ENCODE measurements at places on chromosomes 12 and 14. TPM values are rescaled to one million over a fixed set of nuclear protein-coding genes. Genes with fewer than 3 reads are reported as not detected.

GRCh38 chr12:39441189-39441962, 1.5 kb downstream of the KIF21A start:
- no peak for DNase-seq

DNA sequence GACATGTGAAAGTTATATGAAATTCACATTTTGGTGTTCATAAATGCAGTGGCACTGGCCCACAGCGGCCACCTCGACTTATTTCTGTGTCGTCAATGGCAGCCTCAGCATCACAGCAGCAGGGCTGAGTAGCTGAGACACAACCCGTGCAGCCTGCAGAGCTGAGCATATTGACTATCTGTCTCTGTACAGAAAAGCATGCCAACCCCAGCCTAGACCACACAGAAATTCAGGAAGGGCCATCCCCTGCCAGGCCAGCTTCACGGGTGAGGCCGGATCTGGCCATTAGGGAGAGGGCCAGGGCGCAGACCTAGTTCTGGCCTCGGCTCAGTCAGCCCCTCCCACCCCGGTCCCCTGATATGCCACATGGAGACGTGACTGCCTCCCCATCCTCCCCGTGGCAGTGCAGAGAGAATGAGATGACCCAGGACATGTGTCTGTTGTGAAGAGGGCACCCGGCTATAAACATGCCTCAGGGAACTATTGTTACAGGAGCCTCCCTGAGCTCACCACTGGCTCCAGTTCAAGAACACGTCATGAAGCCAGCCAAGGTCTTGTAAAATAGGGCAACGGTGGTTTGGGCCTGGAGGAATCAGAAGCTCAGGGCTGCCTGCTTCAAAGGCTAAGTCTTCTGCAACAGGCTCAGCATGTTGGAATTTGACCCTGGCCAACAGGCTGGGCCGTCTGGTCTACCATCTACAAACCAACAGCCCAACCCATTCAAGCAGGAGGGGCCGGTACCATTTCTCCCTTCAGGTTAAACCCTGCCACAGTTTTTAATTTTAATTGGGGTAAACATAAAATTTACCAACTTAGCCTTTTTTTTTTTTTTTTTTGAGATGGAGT, 25.5 kb downstream of the SCARB1 start:
- no peak for DNase-seq

FAM181A gene
- not detected for polyA plus RNA-seq

DNA sequence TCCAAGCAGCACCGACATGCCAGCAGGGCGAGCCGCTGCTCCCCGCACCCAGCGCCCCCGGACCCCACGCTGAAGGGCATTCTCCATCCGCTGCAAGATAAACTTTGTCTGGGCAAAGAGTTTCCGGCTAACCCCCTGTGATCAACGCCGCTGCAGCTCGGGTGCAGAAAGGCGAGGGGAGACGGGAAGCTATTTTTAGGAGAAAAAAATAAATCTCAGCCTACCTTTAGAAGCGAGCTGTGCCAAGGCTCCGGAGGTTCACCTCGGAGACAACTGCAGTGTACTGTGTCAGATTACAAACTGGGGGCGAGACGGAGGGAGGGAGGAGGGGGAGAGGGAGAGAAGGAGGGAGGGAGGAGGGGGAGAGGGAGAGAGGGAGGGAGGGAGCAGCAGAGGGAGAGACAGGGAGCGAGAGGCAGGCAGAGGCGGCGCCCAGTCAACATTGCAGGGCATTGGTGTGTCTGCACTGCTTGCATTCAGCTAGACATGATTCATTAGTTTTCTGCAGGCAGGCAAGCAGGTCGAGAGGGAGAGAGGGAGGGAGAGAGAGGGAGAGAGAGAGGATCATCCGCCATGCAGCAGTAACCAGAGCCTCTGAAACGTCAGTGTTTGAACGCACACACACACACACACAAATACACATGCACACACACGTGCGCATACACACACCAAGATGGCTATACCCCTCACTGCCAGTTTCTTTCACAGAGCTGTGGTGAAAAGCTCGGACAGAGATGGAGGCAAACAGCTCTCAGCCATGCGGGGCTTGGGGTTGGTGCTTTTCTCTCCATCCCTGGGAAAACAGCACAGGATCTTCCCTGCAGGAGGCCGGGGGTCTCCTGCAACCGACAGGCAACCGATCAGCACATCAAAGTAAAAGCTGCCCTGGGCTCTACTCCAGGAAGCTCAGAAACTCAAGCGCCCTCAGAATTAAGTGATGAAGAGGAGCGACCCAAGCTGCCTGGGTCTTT, at the start of gene RIMBP2:
TSS of gene RIMBP2 (minus strand) at position 302 of the 971 bp plus-strand sequence. CDS start 237,286 bp downstream, outside the sequence.
- DNase-seq = no peak

GRCh38 chr14:22845821-22846625, 9.6 kb downstream of the MMP14 start:
- DNase-seq = no peak

GRCh38 chr12:110050927-110051326, 2.6 kb upstream of the C12orf76 start:
- no peak for DNase-seq

AKAP6 gene
- polyA plus RNA-seq = 64.6 TPM

DNA sequence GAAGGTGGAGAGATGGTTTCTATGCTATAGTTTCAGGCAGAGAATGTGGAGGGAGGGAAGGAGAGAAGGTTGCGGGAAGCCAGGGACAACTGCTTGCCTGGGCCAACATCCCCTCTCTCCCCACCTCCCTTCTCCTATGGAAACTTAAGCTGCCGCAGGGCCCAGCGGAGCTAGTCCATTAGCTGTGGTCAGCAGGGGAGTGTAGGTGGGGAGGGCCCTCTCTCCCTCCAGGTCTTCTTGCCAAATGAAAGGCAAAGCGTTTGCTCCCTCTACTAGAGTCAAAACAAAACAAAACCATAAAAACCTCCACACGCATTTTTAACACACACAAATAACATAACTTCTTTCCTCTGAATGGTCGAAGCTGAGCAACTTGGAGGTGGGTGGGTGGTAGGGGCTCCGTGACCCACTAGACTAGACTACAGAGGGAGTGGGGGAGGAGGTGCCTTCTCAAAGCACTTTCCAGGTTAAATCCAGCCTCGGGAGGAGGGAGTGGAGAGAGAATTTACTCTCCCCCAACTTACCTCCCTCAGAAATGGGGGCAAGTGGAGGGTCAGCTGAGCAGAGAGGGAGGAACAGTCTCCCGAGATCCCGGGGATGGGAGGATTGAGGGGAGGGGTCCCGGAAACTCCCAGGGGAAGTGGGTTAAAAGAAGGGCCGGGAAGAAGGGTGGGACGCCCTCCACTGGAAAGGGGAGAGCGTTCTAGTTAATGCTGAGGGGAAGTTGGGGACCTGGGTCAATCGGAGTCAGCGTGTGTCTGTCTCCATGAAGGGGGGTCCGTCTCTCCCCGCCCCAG, 4.6 kb upstream of the CACNB3 start:
- DNase-seq = no peak

DNA sequence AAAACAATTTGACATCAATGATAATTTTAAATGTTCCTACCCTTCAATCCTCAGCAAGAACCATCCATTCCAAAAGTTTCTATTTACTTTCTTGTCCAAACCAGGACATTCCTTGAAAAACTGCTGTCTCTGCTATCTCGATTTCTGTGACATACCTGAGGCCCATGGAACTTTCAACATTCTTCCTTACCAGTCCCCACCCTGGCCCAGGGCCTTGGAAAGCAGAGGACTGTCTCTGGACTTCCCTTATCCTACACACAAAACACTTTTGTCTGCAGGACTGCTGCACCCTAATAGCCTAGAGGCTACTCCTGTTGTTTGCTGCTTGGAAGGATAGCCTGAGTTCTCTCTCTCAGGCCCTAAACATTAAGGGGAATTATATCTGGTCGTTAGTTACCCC, 151.8 kb upstream of the DHRS4 start:
- DNase-seq = no peak

KRT74 gene
- polyA plus RNA-seq = not detected

DNA sequence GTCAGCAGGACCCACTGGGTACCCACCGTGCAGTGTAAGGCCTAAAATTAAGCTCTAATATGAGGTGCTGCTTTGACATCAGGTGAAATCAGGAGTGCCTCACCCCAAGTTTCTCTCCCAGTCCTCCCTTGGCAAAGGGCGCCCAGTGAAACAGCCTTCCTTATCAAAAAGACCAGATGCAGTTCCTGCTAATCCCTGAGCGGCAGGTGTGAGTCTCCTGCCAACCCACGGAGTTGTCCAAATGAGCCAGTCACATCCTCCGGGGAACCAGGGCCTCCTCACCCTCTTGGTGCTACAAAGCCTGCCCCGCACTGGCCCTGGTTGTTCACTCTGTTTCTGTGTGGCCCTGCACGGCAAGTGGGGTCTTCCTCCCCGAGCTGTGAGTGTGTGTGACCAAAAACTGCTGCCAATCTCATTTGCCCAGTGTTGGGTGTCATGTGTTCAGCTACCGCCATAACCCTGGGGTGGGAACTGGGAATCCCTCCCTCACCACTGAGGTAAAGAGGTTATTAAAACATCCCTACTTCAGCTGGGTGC, 20.2 kb upstream of the P2RX4 start:
- no peak for DNase-seq

DNA sequence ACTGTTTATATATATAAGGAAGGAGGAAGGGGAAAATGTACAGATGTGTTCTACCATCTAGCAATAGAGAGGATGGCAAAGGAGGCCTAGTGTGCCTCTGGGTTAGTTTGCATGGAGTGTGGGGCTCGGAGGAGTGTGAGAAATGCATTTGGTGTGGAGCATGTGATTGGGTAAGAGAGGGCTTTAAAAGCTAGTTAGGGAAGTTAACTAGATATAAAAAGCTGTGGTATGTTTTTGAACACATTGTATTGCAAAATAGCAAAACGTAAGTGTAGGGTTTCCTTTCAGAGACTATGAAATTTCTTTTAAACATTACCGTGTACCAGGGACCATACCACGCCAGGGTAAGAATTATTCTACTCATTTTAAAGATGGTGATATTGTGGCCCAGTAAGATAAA, 53.3 kb upstream of the STXBP6 start:
- DNase-seq = no peak

DNA sequence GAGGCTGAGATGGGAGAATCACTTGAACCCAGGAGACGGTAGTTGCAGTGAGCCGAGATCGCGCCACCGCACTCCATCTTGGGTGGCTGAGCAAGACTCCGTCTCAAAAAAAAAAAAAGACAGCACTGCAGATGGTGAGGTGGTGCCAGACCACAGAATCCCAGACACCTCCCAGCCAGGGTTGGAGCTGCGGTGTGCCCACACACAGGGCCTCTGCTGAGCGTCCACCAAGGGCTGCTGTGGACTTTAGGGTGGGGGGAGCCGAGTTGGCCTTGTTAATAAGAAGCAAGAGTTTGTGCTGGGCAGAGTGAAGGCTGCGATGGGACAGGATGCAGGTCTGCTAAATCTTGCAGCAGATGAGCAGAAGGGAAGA, 14.2 kb downstream of the KMT5A start:
- DNase-seq = no peak

CNTN1 gene
- 17.3 TPM for polyA plus RNA-seq

- no peak for DNase-seq
Measured at GRCh38 chr12:107491856-107492255, 193.7 kb upstream of the PWP1 start.

DNA sequence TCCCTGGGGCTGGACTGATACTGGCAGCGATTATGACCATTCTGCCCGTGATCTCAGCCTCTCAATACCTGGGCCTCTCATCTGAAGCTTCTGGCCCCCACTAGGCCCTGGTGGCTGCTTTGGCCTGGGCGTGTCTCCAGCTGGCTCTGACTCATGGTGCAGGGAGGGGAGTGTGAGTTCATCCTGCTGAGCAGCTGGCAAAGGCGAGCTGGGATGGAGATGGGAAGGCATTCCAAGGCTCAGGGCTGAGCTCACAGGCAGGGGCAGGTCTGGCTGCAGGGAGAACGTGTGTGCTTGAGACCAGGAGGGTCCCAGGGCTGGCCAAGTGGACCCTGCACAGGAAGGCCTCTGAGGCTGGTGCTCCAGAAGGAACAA, 221.8 kb downstream of the TMEM121 start:
- DNase-seq = no peak

DNA sequence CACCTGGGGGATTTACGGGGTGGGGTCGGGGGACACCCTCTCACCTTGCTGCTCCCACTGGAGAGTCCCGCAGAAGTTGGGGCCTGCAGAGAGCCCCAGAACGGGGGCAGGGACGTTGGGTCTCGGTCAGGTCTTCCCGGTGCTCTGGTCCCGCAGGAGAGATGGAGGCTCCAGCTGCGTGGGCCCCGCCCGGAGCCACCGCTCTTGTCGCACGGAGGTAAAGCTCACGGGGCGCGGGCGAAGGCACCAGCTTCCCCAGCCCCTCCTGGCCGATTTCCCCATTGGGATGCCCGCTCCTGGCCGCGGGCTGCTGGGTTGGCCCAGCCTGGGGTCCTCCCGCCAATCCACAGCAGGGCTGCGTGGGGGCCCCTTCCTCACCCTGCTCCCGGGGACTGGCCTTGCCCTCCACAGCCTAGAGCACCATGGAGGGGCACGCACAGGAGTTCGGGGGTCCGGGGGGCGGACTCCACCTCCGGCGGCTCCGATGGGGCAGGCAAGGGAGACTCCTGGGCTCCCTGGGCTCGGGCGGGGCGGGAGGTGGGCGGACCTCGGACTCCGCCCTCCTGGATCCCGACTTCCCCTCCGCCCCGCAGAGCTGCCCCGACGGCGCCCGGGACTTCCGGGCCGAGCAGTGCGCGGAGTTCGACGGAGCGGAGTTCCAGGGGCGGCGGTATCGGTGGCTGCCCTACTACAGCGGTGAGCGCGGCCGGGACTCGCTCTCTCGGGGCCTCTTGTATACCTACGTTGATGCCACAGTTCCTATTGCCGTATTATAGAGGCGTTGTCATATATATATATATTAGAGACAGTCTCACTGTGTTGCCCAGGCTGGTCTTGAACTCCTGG, 8.4 kb downstream of the PAPLN start:
- DNase-seq = no peak

All from forelimb muscle (tissue), 1 donor.